ENCODE measurements at places on chromosomes 4 and X.

- H3K27me3 ChIP-seq, result no peaks in the 10 kb centered on the region
- no peaks in the 10 kb centered on the region for H3K4me1 ChIP-seq
- no peak overlapping the region for H3K27ac ChIP-seq
- no peak overlapping the region for H3K4me3 ChIP-seq
Measured at GRCh38 chr4:170589597-170590191, 499.9 kb upstream of the AADAT start.

DNA sequence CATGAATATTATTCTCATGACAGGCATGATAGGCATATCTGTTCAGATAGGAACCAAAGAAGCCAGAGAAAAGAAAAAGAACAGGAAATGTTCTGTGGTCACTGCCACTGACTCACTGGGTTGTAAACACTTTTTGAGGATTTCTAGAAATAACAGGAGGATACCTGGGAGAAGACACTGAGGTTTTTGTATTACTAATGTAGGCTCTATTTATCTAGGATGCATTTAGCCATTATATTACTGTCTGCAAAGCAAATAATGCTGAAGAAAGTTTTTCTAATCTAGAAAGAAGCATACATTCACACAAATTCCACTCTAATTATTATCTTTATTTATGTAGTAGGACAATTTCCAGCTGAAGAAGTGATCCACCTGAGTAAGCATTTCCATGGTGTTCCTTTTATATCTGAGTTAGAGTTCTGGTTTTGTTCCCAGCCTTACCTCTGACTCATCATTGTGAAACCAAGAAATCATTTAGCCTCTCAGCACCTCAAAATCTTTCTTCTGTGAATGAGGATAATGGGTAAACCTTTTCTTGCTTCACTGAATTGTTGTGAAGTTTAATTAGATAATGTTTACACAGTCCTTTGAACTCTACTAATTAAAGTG is 40.2 kb upstream of the EPGN start:
- no peak overlapping the region for H3K4me3 ChIP-seq
- no peaks in the 10 kb centered on the region for H3K36me3 ChIP-seq
- H3K27me3 ChIP-seq, result no peaks in the 10 kb centered on the region
- H3K4me1 ChIP-seq, result no peaks in the 10 kb centered on the region
- H3K27ac ChIP-seq, result no peak overlapping the region

GRCh38 chrX:67545036-67545821 is 1.4 kb downstream of the AR start:
- DNase-seq, result peak; percentile 21
- peaks cover 8% of the 10 kb centered on the region for H3K4me1 ChIP-seq
- peak overlapping the region; percentile 55 for H3K4me3 ChIP-seq

DNA sequence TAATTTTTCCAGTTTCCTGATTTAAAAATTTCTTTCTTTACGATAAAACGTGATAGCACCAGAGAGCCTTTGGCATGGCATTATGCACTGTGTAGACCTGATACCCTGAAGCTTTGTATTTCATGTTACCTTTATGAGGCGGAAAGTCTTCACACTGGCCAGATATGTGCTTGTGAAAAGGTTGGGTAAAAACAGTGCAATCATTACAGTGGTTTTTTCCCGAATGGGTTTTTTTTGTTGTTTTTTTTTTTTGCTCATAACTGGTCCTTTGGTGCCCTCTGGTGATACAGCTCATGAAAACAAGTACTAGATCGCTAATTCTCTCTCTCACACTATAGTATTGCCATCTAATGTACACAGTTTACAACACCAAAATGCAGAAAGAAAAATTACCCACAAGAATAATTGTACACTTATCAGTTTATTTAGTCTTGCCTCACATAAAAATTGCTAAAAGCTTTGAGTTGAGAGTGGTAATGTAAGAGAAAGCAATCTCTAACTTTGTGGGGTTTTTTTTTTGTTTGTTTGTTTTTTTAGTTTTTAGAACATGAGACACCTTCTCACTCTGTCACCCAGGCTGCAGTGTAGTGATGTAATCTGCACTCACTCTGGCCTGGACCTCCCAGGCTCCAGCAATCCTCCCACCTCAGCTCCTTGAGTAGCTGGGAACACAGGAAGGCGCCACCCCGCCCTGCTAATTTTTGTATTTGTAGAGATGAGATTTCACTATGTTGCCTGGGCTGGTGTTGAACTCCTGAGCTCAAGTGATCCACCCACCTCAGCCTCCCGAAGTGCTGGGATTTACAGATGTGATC is 21.3 kb downstream of the SPCS3 start:
- no peak overlapping the region for H3K27ac ChIP-seq
- no peaks in the 10 kb centered on the region for H3K36me3 ChIP-seq
- H3K27me3 ChIP-seq, result no peaks in the 10 kb centered on the region
- no peaks in the 10 kb centered on the region for H3K4me1 ChIP-seq
- no peak overlapping the region for H3K4me3 ChIP-seq
- peak; percentile 60 for DNase-seq

- DNase-seq, result no peak
- no peaks in the 10 kb centered on the region for H3K27me3 ChIP-seq
- no peaks in the 10 kb centered on the region for H3K36me3 ChIP-seq
- no peaks in the 10 kb centered on the region for H3K4me1 ChIP-seq
Measured at GRCh38 chr4:89196056-89196674, 84.8 kb downstream of the TIGD2 start.
